WTC11 (cell line): ENCODE measurements at places on chromosomes 5 and 9. TPM values are rescaled to one million over a fixed set of nuclear protein-coding genes. Genes with fewer than 3 reads are reported as not detected.

PRRT1B gene
- 0.48 to 1.2 TPM (median 0.78 TPM) in 3 replicates for total RNA-seq

ITK gene
- total RNA-seq: 0.37 to 0.55 TPM (median 0.52 TPM) in 3 replicates

PITX1 gene
- total RNA-seq: 0.07 to 0.23 TPM (median 0.13 TPM) in 3 replicates

ARSI gene
- total RNA-seq: 5.9 to 6.9 TPM (median 6.6 TPM) in 3 replicates

BTNL8 gene
- 0.48 to 0.96 TPM (median 0.85 TPM) in 3 replicates for total RNA-seq

UNC13B gene
- total RNA-seq: 46.1 to 51.8 TPM (median 49.3 TPM) in 3 replicates

UBTD2 gene
- total RNA-seq: 22.7 to 26.2 TPM (median 25.9 TPM) in 3 replicates

ANGPTL2 gene
- 4.5 to 6.7 TPM (median 6.3 TPM) in 3 replicates for total RNA-seq

NUTM2F gene
- 0.15 to 0.55 TPM in 2 of 3 replicates, not detected in the other for total RNA-seq

PCDHB4 gene
- total RNA-seq: 2.3 to 2.6 TPM (median 2.3 TPM) in 3 replicates

ADGRD2 gene
- total RNA-seq: 0.61 to 1.6 TPM (median 1.3 TPM) in 3 replicates

ADAMTS12 gene
- total RNA-seq: 10.2 to 13.5 TPM (median 11.5 TPM) in 3 replicates

GCNT1 gene
- total RNA-seq: 15.6 to 17.2 TPM (median 16.1 TPM) in 3 replicates

MLANA gene
- total RNA-seq: not detected in 3 replicates

COL23A1 gene
- 15.0 to 19.8 TPM (median 18.7 TPM) in 3 replicates for total RNA-seq

SCGB3A2 gene
- total RNA-seq: 57.3 to 79.1 TPM (median 66.0 TPM) in 3 replicates

ADRB2 gene
- 1.1 to 1.3 TPM (median 1.2 TPM) in 3 replicates for total RNA-seq
